Astrocyte of the hippocampus (primary cell): ENCODE measurements at places on chromosomes 6 and 20.
A peak's percentile ranks its signal among the peaks of the same experiment; 100 is the strongest.

DNA sequence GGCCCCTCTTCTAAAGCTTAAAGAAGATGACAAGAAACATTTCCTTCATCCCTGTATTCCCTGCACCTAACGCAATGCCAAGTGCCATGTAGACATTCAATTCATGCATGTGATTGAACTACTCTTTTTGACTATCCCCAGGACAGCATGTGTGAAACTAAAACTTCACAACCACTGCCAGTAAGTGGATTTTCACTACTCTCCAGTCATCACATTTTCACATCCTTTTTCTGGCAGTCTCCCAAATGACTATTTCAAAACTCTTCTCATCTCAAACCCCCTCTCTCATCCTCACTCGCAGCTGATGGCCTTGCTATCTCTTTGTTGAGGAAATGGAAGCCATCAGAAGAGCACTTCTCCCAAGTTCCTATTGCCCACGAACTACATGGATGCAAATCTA is 122.6 kb downstream of the OPRM1 start:
- DNase-seq, result no peak

DNA sequence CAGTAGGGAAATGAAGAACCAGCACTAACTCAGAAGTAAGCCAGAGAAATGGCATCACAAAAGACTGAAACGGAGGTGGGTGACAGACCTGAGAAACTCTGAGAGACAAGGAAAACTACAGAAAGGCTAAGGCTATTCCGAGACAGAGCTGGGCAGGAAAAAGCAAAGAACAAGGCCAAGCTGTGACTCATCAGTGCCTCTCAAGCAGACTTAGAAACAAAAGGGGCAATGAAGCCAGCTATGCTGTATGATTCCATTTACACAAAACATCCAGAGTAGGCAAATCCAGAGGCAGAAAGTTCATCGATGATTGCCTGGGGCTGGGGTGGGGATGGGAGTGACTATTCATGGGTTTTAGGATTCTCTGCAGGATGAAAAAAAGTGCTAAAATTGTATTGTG is 50.0 kb downstream of the SLC23A2 start:
- peak; percentile 93 for DNase-seq

DNA sequence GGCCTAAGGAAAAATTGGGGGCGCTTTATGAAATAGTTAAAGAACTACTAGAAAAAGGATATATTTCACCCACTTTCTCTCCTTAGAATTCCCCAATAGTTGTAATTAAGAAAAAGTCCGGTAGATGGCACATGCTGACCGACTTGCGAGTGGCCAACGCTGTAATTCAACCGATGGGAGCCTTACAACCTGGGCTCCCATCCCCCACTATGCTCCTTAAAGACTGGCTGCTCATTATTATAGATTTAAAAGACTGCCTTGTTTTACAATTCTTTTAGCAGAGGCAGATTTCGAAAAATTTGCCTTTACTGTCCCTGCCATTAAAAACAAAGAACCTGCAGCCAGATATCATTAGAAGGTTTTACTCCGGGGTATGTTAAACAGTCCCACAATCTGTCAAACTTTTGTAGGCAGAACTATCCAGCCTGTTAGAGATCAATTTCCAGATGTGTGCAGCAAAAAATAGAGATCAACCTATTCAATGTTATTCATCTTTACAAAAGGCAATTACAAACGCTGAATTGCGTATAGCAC is 58.5 kb upstream of the PRSS16 start:
- DNase-seq, result peak; percentile 90

DNA sequence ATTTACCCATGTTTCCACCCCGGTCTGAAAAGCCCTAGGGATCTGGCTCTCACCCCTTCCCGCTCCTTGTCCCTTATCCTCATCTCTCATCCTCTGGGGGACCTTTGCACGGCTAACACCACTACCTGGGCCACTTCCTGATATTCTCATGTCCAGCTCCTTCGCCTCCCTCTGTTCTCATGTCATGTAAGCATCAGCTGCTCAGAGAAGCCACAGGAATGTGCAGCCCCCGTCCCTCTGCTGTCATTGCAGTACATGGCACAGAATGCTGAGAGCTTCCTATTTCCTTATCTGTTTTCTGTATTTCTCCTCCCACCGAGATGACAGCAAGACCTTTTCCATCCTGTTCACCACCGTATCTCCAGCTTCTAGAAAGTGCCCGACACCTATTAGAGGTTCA is 102.4 kb downstream of the MTHFD1L start:
- peak; percentile 34 for DNase-seq

GRCh38 chr6:124393536-124393935 is 568.7 kb upstream of the RNF217 start:
- DNase-seq, result no peak

DNA sequence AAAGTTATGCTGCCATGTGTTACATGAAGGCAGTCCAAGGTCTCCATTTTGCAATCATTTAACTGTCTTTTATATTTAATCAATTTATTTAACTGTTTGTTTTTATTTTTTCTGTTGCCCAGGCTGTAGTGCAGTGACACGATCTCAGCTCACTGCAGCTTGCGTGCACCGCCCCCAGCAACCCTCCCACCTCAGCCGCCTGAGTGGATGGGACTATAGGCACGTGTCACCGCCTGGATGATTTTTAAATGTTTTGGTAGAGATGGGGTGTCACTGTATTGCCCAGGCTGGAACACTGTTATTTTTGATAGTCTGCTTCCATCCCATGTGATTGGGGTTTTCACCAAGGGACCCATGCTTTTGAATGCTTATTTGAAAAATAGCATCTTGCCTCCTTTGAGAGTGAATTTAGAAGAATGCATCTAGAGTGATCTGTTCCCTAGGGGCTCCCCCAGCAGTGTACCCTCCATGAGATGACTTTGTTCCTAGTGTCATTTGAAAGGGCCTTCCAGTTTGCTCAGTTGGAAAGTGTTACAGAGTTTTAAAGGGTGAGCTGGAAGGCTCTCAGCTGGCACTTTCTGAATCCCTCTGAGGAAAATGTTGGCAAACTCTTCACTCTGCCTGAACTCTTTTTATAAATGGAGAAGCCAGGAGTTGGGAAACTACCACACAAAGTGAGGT is 143.4 kb downstream of the JARID2 start:
- DNase-seq, result peak; percentile 49

DNA sequence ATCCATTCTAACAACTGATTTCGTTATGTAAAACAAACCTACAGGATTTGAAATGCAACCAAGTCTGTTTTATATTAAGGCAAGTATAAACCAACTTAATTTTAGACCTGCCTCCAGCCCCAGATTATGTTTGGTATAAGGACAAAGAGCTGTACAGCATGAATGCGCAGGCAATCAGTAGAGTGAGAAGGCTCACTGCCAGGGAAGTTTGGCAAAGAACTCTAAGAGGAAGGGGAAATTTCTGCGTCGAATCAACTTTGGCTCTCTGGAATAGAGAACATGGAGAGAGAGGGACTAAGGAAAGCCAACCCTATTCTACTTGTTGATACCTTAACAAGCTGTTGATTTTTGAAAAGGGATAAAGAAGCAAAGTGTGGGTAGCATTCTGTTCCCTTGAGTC is 96.9 kb upstream of the FOXO3 start:
- peak; percentile 77 for DNase-seq

GRCh38 chr6:9250852-9251251 is 815.5 kb upstream of the SLC35B3 start:
- peak; percentile 81 for DNase-seq

DNA sequence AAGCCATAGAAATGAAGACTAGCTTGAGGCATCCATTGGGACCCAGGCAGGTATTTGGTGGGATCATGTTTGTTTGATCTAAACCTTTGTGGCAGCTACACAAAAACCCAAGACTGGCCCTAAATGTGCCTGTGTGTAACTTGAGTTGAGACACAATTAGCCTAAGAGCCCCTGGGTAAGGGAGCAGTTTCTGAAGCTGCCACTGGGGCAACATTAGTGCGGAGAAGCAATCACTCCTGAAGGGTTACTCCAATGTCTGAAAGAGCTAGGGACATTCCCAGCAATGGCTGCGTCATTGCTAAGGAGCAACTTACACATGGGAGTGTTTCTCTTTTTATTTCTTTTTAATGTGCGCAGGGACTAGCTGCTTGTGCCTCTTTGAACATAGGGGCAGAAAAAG is 67.9 kb upstream of the EEF1E1 start:
- DNase-seq, result no peak
